ENCODE measurements at places on chromosomes 7 and 10. TPM values are rescaled to one million over a fixed set of nuclear protein-coding genes. Genes with fewer than 3 reads are reported as not detected.

The PLPP4 gene
- 3.0 TPM for total RNA-seq

The FAM221A gene
- 2.3 TPM for total RNA-seq

The LIPF gene
- total RNA-seq = not detected

The GCK gene
- 0.44 TPM for total RNA-seq

The SRRM3 gene
- 1.4 TPM for total RNA-seq

The COMMD3 gene
- 55.8 TPM for total RNA-seq

- no peak for DNase-seq
Observed at GRCh38 chr7:48525736-48526732, 354.8 kb downstream of the ABCA13 start.

- DNase-seq = no peak
Observed at GRCh38 chr10:71308985-71309384, 10.1 kb upstream of the SLC29A3 start.

DNA sequence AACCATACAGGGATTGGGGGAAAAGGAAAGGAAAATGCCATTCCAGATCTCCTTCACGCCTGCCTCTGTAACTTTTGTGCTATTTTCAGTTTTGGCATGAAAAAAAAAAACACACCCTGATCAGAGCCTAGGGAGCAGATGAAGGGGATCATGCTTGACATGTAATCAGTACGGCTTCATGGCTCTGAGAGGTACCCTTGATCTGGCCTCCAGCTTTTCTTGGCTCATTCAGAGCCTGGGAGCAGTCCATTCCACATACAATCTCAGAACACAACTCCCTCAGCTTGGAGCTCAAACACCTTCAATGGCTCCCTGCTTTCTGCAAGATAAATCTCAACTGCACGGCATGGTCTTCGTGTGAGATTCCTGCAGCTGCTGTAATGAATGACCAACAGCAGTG lies 422.8 kb upstream of the ZMIZ1 start:
- DNase-seq = no peak

- no peak for DNase-seq
Observed at GRCh38 chr7:132117636-132118035, 458.6 kb downstream of the PLXNA4 start.

DNA sequence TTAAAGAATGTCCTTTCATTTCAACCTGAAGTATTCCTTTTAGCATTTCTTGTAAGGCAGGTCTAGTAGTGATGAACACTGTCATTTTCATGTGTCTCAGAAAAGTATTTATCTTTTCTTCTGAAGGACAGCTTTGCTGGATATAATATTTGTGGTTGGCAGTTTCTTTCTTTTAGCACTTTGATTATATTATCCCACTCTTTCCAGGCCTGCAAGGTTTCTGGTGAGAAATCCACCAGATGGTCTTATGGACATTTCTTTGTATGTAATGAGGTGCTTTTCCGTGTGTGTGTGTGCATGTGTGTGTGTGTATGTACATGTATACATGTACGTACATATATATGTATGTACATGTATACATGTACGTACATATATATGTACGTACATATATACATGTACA lies 7.3 kb downstream of the CASP7 start:
- no peak for DNase-seq

DNA sequence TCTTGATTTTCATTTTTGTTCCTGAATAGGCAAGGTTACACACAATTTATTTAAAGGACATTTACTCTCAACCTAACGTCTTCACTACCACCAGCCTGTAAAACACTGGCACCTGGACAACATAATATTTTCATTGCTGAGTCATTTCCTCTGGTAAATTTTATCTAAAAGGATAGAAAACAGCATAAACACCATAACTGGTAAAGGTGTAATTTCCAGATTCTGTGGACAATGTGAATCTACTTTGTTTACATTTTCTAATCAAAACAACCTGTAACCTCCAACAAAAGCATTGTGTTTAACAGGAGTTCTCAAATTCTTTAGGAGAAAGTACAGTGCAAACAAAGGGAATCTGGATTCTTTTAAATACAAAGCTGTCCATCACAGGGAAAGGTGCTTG lies 472.0 kb upstream of the AKR1E2 start:
- no peak for DNase-seq

DNA sequence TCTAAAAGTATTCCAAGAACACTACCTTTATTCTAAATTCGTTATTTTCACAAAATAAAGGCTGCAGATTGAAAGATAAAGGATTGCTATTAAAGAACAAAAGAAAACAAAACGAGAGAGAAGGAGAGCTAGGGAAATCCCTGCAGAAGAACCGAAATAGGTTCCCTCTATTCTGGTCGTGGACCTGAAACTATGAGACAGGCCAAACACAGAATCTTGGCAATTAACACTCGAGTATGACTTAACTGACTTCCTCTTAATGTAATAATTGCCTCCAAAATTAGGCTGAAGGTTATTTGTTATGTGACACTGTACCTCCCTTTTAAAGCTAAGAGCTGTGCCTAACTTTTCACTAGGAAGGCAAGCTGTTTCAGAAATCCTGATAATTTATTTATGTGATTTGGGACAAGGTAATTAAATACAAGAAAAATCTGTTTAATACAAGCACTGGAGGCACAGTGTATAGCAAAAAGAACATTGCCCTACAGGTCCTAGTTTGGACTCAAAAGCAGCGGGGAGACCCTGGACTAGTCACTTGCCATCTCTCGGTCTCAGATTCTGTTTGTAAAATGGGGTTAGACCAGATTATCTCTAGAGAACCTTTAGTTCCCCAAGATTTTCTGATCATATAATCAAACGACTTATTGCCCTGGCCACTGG lies 11.6 kb downstream of the NAMPT start:
- DNase-seq = no peak

DNA sequence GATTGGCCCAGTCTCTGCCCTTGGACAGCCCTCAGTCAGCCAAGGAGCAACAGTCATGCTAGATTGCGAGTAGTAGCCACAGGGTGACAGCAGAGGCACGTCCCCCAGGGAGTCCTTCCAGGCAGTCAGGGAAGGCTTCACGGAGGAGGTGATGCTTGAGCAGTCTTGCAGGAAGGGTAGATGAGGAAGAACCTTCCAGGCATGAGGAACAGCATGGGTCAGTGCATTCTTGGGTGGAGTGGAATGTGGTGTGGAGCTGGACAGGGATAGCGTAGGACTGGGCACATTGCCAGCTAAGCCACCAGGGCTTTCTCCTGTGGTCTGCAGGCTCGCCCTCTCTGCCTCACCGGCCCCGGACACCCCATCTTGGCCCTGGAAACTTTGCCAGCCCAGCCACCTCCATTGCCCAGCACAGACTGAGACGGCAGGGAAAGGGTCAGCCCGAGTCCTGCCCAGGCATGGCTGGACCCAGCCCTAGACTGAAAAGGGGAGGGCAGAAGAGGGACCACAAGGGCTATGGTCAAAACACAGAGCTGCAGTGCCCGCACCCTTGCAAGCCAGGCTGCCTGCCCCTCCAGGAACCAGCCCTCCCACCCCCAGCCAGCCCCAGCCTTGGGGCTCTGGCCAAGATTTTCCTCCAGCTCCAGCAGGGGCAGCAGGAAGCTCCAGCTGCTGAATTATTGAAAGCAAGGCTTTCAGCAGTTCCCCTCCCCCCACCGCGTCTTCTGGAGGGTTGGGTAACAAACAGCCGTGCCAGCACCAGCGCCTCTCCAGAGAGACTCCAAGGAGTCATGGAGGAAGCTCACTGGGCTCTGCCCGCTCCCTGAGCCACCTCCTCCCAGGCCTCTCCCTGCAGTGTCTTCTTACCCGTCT lies 18.7 kb downstream of the SRRM3 start:
- no peak for DNase-seq

DNA sequence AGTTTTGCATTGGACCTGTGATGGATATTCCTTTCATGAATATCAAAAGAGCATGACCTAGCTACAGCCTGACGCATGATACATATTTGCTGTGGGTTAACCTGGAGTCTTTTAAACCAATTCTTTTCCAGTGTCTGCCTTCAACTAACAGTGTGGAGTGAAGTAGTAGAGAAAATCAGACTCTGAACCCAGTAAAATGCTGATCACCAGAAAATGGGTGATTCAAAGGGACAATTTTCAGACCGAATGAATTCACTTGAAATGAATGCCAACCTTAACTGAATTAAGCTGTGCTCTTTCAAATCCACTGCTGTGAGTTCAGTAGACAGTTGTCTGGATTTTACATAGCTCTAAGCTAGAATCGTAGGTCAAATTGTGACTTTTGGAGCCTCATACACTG lies 123.0 kb downstream of the CDK14 start:
- no peak for DNase-seq

GRCh38 chr7:33905389-33906032 lies at the start of gene BMPER:
BMPER (plus strand) TSS chr7:33905539; CDS start chr7:33905614, 75 bp downstream.
- no peak for DNase-seq

GRCh38 chr10:61503051-61503450 lies 49.9 kb upstream of the TMEM26 start:
- no peak for DNase-seq

DNA sequence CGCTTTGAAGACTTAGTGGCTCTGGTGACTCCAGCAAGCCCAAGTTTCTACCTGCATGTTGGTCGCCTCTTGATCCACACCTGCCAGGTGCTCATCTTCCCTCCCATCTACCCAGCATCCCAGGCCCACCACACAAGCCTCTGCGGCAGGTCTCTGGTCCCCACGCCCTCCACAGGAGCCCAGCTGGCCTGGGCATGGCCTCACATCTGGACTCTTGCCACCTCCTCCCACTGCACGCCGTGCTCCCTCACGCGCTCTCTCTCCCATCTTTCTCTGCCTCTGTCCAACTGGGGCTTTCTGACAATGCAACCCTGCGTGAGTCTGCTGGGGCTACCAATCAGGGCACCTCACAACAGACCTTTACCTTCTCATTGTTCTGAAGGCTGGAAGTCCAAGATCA lies 50.2 kb upstream of the FGFR2 start:
- DNase-seq = no peak

- no peak for DNase-seq
Observed at GRCh38 chr10:112752288-112752687, 197.8 kb upstream of the TCF7L2 start.

GRCh38 chr10:8026349-8027259 lies 27.9 kb upstream of the GATA3 start:
- no peak for DNase-seq

- DNase-seq = no peak
Observed at GRCh38 chr7:55250313-55250712, 114.8 kb upstream of the LANCL2 start.

GRCh38 chr7:19772841-19773760 lies at the start of gene TMEM196:
TMEM196 (minus strand) TSS chr7:19773617; CDS start chr7:19772696, 921 bp downstream.
- DNase-seq = no peak

DNA sequence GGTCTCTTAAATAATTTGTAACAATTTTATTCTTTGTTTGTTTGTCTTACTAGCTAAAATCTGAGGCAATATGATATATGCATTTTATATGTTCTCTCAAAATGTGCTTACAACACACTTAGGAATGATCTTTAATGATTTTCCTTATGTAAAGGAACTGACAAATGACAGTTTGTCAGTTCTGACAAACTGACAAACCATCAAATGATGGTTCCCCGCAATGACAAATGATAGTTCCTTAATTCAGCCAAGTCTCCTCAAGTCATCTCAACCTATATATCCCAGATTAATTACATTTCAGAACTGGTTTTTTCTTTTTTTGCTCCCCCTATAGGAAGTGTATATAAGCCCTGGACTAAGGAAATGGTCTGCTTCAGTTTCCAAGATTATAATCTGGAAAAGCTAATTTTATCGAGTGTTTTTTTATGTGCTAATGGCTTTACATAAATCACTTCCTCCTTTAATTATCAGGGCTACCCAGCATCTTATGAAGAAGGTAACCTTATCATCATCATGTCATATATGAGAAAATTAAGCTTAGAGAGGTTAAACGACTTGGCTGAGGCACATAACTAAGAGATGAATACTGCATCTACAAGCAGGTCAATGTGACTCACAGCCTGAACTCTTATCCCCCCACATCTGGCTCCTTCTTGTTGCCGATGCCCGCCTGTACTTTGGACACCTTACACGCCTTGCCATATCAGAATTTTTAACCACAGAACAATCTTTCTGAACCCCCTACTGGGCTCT lies 75.1 kb downstream of the RELN start:
- DNase-seq = no peak

Measured in chondrocyte (in vitro differentiated cells).